CD4-positive, alpha-beta T cell treated with Interleukin-15 for 4 hours (primary cell): ENCODE measurements at places on chromosomes 12 and 14.

- no peak for DNase-seq
Measured at GRCh38 chr14:33948145-33948868, 2.6 kb downstream of the EGLN3 start.

GRCh38 chr14:22555384-22556011, 33.5 kb downstream of the DAD1 start:
- DNase-seq: peak; percentile 67

- no peak for DNase-seq
Measured at GRCh38 chr12:27014859-27015729, 910 bp upstream of the TM7SF3 start.

DNA sequence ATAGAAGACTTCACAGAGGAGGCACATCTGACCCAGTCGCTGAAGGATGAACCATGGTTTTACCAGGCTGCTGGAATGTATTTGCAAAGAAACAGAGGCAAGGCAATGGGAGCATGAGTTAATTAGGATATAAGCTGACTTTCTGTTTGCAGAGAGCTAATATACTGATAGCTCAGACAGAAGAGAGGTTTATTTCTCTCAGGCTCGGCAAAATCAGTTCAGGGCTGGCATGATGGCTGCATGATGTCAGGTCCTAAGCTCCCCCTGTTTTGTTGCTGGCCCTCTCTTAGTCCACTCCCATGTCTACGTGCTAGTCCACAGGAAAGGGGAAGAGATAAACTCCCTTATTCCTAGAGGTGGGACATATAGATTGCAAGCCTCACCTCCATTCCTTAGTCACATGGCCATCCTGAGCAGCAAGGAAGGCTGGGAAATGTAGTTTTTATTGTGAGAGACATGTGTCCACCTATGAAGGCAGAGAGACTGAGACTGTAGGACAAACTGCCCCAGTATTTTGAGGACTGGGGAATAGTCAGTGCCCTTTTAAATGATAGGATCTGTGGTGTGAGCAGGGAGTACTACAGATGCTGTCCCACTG, 224.5 kb downstream of the VRK1 start:
- no peak for DNase-seq

GRCh38 chr12:63006536-63006935, 71.6 kb upstream of the PPM1H start:
- no peak for DNase-seq

GRCh38 chr12:53223389-53224060, 8.5 kb downstream of the RARG start:
- no peak for DNase-seq

DNA sequence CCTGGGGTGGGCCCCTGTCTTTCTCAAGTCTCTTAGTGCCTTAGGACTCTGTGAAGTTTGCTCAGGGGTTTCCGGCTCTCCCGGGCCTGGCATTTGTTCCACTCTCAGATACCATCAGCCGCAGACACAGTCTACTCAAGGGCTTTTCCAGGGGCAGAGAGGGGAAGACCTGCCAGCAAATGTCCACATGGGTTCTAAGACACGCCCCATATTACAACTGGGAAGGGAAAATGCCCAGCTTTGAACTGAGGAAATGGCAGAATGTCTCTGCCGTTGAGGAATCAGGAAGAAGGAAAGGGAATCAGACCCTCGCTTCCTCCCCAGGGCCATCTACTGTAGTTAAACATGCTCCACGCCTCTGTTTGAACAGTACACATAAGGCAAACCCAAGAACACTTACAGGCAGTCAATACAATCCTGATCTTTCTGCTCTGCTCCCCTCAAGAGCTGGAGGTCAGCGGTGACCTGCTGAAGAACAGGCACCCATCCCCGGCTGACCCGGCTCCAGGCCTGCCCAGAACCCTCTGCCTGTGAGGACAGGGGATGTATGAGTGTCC, 7.9 kb downstream of the CCDC85C start:
- DNase-seq: no peak

- DNase-seq: no peak
Measured at GRCh38 chr12:103379670-103380069, 116.1 kb downstream of the C12orf42 start.

DNA sequence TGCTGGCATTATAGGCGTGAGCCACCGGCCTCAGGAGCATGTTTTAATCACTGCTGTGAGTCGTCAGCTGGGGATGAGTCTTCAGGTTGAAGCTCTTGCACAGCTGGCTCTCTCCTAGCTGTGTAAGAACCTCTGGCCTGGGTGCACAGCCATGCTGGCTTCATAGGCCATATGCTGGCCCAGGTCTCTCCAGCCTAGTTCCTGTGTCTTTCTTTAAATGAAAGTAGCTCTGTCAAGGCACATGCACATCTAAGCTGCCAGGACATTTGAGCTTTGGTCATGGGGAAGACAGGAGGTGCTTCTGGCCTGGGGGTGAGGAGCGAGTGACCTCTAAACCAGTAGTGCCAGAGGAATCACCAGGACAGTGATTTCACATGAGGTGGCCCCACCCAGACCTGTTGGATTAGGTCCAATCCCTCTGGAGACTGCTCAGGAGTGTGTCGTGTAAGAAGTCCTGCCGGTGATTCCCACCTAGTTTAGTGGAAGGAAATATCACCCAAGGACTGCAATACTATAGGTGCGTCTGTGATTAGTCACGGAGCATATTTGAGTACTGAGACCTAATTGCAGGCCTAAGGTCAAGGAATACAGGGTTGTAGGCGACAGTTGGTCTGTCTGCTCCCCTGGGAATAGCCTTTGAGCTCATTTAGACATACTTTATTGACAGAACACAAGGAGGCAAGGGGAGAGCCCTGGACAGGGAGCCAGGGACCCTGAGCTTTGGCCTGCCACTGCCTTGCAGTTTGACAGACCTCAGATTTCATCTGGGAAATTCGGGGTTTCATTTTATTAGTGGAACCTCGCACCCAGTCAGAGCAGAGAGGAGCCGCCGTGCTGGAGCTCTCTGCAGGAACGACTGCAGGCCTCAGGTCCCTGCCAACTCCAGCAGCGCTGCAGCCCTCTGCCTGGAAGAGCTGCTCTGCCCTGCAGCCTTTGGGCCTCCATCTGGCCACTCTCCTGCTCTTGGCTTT, 67.0 kb downstream of the ANKRD9 start:
- DNase-seq: no peak

- DNase-seq: no peak
Measured at GRCh38 chr14:65169351-65169750, 67.0 kb upstream of the MAX start.

DNA sequence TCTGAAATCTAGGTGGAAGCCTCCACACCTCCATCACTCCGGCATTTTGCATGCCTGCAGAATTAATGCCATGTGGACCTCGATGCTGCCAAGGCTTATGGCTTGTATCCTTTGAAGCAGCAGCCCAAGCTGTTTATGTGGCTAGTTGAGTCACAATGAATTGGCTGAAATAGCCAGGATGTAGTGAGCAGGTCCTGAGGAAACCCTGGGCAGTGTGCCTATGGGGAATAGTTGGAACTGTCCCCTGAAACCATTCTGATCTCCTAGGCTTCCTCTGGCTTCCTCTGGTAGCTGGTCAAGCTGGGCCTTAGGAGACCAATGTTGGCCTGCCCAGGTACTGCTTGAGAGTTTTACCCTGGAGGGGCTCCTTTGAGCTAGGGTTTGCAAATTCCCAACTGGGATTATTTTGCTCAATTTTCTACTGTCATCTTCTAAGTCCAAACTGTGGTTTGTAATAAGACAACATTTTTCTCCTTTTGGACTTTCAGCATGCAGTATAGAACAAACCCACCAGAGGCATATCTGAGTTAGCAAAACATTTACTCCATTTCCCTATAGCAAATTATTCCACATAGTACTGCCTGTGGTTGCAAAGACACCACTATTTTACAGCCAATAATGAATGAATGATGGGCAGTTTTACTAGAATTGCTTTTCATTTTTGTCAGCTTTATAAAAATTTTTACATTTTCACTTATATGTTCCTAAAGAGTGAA, 85.1 kb upstream of the AMIGO2 start:
- no peak for DNase-seq

- no peak for DNase-seq
Measured at GRCh38 chr12:96881608-96882007, 25.4 kb upstream of the NEDD1 start.

DNA sequence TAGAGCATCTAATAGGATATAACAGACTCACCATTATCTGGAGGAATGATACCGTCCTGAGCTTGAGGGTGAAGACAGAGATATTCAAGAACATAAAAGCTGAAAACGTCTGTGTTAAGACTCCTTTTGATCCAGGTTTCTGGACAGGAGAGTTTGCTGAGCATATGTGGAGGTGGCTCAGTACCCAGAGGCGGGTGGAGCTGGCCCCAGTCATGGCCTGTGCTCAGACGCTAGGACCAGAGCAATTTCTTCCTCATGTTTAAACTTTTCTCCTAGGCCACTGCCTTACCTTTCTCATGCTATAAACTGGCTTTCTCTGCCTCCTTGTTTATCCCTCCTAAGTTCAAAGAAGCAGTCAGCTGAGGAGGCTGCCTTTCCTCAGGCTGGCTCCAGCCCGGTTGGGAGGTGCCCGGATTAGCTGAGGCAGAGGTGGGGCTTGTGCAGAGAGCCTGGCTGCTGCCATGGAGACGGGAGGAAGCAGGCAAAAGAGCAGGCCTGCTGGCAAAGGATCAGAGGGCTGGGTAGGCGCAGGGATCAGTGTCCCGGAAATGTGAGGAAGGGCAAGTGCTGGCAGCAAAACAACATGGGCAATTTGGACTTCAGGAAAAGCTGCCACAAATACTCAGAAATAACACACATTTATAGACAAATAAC, 13.7 kb downstream of the COA8 start:
- no peak for DNase-seq

GRCh38 chr14:57512220-57512619, 18.6 kb upstream of the CCDC198 start:
- DNase-seq: no peak

DNA sequence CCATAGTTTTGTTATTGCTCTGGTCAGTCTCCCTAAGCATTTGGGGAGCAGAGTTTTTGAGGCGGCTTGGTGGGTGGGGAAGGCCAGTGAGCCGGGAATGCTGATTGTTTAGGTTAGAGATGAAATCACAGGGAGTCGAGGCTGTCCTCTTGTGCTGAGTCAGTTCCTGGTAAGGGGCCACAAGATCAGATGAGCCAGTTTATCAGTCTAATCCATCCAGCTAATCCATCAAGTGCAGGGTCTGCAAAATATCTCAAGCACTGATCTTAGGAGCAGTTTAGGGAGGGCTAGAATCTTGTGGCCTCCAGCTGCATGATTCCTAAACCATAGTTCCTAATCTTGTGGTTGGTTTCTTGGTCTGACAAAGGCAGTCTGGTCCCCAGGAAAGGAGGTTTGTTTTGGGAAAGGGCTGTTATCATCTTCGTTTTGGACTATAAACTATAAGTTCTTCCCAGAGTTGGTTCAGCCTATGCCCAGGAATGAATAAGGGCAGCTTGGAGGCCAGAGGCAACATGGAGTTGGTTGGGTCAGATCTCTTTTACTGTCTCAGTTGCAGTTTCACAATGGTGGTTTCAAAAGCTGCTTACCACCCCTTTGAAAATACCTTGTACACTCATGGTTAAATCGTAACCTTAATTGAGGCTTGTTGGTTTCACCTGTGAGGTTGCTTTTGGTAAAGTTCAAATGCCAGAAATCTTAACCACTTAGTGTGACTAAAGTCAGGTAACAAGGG, 33.6 kb upstream of the HIGD1C start:
- no peak for DNase-seq

DNA sequence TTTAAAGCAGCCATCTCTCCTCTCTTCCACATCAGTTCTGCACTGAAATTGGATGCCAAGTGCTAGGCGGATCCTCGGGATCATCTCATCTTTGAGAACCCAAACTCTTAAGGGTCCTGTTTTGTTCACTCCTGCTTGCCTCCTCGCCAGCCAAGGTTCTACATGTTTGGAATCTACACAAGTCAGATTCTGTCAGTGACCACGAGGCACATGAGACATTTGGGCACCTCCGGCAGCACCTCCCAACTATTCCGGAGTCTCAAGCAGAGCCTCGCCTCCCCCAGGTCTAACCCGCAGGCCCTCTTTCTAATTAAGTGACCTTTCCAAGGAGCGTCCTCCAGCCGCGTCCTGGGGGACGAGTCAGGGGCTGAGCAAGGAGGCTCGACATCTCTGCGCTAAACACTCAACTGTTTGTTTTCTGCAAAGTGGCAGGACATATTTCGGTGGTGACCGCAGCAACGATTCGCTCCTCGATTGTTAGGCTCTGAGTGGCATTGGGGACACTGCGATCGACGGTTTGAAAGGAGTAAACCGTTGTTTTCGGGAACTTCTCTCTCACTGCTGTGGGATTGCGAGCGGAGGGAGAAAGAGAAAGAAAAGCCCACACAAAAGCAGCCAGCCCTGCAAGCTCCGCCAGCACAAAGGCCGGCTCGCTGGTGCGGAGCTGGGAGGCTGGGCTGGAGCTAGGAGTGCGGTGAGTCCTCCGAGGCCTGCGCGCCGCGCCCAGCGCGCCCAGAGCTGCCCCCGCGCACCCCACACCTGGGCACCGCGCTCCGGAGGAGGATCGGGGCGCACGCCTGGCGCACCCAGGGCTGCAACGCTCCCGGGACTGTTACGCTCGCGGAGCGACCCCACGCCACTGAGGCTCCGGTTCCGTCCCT, 640 bp downstream of the ARMH4 start:
- DNase-seq: no peak

- no peak for DNase-seq
Measured at GRCh38 chr14:101571004-101571403, 9.7 kb downstream of the DIO3 start.

GRCh38 chr12:6957151-6957701, 6.1 kb downstream of the PTPN6 start:
- peak; percentile 47 for DNase-seq

GRCh38 chr12:54131641-54132280, 57.0 kb downstream of the SMUG1 start:
- no peak for DNase-seq

- no peak for DNase-seq
Measured at GRCh38 chr12:108806346-108806745, 51.0 kb downstream of the SSH1 start.
